Activated CD4-positive, alpha-beta memory T cell treated with anti-CD3 and anti-CD28 coated beads, Interleukin-2, amount 10 ng/mL, durations not matched to agents 7 days and 5 days (primary cell): ENCODE measurements at places on chromosomes 16 and 17. TPM values are rescaled to one million over a fixed set of nuclear protein-coding genes. Genes with fewer than 3 reads are reported as not detected.

GRCh38 chr16:57999971-58000705, at the start of gene ZNF319:
ZNF319 (minus strand) TSS chr16:58000672; CDS start chr16:57998265, 2,407 bp downstream.
- H3K27ac ChIP-seq: peak within 1 kb of the TSS; percentile 94
- peaks cover 65% of the 10 kb centered on the region for H3K4me1 ChIP-seq
- H3K4me3 ChIP-seq: peak within 1 kb of the TSS; percentile 92
- no peaks in the 10 kb centered on the region for H3K27me3 ChIP-seq
- DNase-seq: no peak
- peaks cover 54% of the 10 kb centered on the region for H3K36me3 ChIP-seq

DNA sequence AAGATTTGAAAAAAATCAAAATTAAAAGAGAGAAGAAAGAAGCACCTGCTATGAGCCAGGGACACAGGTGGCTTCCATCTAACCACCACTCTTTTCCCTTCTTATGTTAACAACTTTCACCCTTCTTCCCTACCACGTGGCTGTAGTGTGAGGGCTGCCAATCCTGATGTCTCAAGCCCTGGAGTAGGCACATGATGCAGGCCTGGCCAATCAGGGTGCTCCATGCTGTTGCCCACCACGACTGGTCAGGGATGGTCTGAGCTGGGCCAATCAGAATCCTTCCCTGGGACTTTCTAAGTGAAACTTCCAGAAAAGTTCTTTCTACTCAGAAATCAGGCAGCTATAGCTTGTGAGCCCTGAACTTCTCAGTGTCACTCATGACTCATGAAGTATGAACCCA, 140.7 kb downstream of the SDK2 start:
- no peaks in the 10 kb centered on the region for H3K27me3 ChIP-seq
- H3K36me3 ChIP-seq: no peaks in the 10 kb centered on the region
- no peak for DNase-seq
- no peaks in the 10 kb centered on the region for H3K4me1 ChIP-seq
- no peak overlapping the region for H3K4me3 ChIP-seq

DNA sequence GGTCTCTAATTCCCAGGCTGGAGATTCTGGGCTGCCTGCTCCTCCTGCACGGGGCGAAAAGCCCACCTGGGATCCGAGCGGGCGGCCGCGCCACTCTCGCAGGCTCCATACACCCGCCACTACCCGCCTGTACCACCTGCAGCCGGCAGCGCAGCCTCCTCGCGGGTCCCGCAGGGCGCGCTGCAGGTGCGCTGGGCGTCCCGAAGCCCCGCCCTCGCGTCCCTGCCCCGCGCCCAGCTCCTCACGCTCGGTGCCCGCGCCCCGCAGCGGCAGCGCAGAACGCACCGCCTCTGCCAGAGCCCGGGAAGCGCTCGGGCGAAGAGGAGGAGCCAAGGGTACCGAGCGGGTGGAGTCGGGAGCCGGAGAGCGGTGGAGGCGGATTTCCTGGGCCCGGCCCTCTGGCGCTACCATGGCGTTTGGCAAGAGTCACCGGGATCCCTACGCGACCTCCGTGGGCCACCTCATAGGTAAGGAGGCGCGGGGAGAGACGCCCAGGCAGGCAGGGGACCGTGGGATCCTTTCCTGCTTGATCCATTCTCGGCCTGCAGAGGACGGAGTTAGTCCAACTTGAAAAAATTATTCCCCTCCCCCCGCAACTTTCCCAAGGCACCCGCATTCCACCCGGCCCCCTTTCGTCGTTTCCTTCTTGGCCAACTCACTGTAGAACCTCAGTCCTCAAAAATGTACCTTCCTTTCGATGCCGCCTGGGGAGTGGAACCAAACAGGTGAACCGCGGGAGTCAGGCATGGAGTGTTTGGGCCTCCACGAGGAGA, at the start of gene TOM1L1:
Gene TOM1L1, plus strand, starts transcription at position 396 of the 773 bp plus-strand sequence. Its CDS starts 14 bp downstream, at position 410.
- H3K4me3 ChIP-seq: peak within 1 kb of the TSS; percentile 9
- no peaks in the 10 kb centered on the region for H3K36me3 ChIP-seq
- DNase-seq: peak; percentile 27

GRCh38 chr16:81018496-81018895, 11.5 kb downstream of the CENPN start:
- peaks cover 80% of the 10 kb centered on the region for H3K36me3 ChIP-seq
- H3K27me3 ChIP-seq: no peaks in the 10 kb centered on the region
- no peak overlapping the region for H3K27ac ChIP-seq
- H3K4me3 ChIP-seq: no peak overlapping the region
- DNase-seq: no peak

GRCh38 chr17:15896277-15896676, 48.7 kb upstream of the ADORA2B start:
- peaks cover 26% of the 10 kb centered on the region for H3K27me3 ChIP-seq
- no peak overlapping the region for H3K4me3 ChIP-seq
- H3K27ac ChIP-seq: no peak overlapping the region
- DNase-seq: no peak
- peaks cover 5% of the 10 kb centered on the region for H3K4me1 ChIP-seq

GRCh38 chr16:50310308-50311133, 44.2 kb downstream of the ADCY7 start:
- no peaks in the 10 kb centered on the region for H3K27me3 ChIP-seq
- peaks cover 69% of the 10 kb centered on the region for H3K36me3 ChIP-seq

DNA sequence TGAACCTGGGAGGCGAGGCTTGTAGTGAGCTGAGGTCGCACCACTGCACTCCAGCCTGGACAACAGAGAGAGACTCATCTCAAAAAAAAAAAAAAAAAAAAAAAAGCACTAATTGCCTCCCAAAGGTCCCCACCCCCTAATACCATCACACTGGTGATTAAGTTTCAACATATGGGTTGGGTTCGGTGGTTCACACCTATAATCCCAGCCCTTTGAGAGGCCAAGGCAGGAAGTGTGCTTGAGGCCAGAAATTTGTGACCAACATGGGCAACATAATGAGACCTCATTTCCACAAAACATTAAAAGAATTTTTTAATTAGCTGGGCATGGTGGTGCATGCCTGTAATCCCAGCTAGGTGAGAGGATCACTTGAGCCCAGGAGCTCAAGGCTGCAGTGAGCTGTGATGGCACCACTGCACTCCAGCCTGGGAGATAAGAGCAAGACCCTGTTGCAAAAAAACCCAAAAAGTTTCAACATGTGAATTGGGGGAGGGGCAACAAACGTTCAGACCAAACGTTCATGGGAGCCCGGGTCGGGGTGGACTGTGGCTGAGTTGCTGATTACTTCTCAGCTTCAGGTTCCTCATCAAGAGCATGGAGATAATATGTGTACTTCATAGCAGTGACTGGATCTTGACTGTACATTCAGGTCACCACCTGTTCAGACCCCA, 62.1 kb upstream of the NOL11 start:
- H3K4me3 ChIP-seq: no peak overlapping the region
- peaks cover 4% of the 10 kb centered on the region for H3K4me1 ChIP-seq
- no peak overlapping the region for H3K27ac ChIP-seq
- peaks cover 11% of the 10 kb centered on the region for H3K36me3 ChIP-seq

- no peak for DNase-seq
- peaks cover 63% of the 10 kb centered on the region for H3K4me1 ChIP-seq
- H3K36me3 ChIP-seq: peaks cover 63% of the 10 kb centered on the region
- no peak overlapping the region for H3K4me3 ChIP-seq
Measured at GRCh38 chr17:78117027-78117981, 11.3 kb downstream of the TMC6 start.

Gene KRT40
- not detected for total RNA-seq

Gene MRPL12
- total RNA-seq: 57.2 TPM

Gene ZNF423
- total RNA-seq: not detected

Gene ACSM2A
- not detected for total RNA-seq
